Aorta (tissue), 5 donors: ENCODE measurements at places on chromosomes 7 and 10.
A peak's percentile ranks its signal among the peaks of the same experiment; 100 is the strongest.

- DNase-seq = peak; percentile 44
These were observed 62.5 kb downstream of the PWWP2B start for GRCh38 chr10:132459301-132460003.

DNA sequence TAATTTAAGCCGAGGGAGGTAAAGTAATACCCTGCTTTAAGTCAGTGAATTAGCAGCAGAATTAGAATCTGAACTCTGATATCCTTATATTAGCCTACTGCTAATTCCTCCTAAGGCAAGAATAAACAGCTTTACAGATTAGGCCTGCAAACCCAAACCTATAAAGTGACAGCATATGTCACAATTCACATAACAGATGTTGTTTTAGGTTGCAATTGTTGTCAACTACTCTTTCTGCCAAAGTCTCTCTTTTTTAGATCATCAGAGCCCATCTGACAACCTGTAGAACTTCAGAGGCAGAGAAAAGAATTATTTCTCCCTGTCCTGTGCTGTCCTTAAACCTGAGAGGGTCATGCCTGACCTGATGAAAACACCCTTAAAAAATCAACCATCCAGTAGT, 167.2 kb downstream of the PRKG1 start:
- no peak for DNase-seq

GRCh38 chr10:132450825-132451505, 54.0 kb downstream of the PWWP2B start:
- peak; percentile 41 for DNase-seq

GRCh38 chr7:130648580-130648979, 20.0 kb downstream of the COPG2 start:
- DNase-seq = no peak

- DNase-seq = no peak
These were observed 130.4 kb downstream of the MAD1L1 start for GRCh38 chr7:2102375-2102723.

- DNase-seq = no peak
These were observed 200.0 kb downstream of the GFRA1 start for GRCh38 chr10:116073001-116073400.

- peak; percentile 80 for DNase-seq
These were observed 42.0 kb downstream of the LYZL2 start for GRCh38 chr10:30587522-30588031.

- no peak for DNase-seq
These were observed 73.0 kb upstream of the IL6 start for GRCh38 chr7:22653951-22654350.

DNA sequence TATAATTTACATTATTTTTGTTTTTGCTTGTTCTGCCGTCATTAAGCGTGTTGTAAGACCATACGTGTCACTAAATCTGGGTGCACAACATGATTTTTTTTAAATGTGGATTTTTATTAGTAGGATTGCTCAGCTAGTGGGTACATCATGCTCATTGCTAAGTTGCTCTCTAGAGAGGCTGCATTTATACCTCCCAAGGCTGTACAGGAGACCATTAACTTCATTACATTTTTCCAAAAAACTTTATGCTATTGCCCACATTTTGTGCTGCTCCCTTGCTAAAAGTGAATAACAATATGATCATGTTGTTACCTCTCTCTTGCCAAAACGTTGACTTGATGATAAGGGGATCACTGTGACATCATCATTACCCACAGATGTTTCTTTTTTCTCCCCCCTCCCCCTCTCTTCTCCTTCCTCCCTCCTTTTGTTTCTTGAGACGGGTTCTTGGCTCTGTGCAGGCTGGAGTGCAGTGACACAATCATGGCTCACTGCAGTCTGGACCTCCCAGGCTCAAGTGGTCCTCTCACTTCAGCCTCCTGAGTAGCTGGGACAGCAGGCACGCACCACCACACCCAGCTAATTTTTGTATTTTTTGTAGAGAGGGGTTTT, 65.1 kb downstream of the BMPR1A start:
- DNase-seq = no peak

GRCh38 chr10:118986815-118987790, 42.4 kb upstream of the NANOS1 start:
- no peak for DNase-seq

- DNase-seq = no peak
These were observed 23.8 kb upstream of the STARD3NL start for GRCh38 chr7:38154278-38154677.

GRCh38 chr10:129531195-129531968, 64.3 kb downstream of the MGMT start:
- DNase-seq = no peak

DNA sequence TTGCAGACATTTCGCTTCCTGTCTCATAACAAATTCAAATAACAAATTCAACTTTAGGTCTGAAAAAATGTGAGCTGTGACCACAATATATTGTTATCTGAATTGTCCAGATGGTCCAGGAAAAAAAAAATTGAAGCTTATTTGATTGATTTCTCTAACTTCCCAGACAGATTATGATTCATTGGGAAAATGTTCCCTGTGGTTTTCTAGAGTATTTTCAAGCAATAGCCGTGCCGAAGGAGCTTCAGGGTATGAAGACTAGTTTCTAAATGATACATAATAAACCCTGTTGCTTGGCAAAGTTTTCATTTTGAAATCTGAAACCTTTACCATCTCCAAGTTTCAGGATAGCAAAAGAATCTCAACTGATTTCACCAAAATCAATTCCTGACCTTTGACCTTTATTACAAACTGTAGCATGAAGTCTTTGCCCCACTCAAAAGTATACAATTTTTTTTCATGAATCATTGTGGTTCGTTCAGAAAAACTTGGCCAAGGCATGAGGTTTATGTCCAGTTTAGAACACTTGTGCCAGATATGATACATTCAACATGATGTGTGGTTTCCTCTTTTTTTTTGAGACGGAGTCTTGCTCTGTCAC, 109.9 kb downstream of the JCAD start:
- no peak for DNase-seq

GRCh38 chr7:2520131-2520760, 672 bp downstream of the LFNG start:
- DNase-seq = no peak

DNA sequence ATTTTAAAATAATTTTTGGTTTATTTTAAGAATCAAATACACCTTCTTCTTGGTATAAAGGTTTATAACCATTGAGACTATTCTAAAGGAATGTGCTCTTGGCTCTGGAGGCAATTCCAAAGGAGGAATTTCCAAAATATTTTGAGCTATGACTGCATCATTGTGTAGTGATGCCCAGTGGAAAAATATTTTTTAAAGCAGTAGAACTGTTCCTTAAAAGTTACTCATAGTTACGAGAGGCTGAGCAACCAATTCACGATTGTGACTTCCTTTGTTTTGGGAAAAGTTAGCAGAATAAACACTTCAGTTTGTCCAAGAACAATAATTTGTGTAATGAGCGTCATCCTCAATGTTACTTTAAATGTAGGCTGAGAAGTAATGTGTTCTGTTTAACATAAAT, 233.6 kb downstream of the BAMBI start:
- no peak for DNase-seq

- no peak for DNase-seq
These were observed 84.1 kb upstream of the KMT2E start for GRCh38 chr7:104929921-104930320.

DNA sequence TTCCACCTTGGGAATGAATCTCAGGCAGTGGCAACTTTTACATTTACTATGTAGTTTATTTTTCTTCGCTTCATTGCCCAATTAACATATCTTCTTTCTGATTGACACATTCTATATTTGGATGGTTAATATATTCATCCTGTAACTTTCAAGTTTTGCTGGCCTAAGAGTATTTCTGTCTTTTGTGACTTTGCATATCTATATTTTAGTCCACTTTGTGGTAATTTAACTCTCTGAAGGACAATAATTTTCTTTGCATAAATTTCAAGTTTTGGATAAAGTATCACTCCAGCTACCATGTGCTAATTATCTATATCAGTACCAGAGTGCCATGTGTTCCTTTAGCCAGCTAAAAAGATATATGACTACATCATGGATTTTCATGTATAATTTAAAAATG, 151.5 kb upstream of the KAT6B start:
- DNase-seq = no peak

DNA sequence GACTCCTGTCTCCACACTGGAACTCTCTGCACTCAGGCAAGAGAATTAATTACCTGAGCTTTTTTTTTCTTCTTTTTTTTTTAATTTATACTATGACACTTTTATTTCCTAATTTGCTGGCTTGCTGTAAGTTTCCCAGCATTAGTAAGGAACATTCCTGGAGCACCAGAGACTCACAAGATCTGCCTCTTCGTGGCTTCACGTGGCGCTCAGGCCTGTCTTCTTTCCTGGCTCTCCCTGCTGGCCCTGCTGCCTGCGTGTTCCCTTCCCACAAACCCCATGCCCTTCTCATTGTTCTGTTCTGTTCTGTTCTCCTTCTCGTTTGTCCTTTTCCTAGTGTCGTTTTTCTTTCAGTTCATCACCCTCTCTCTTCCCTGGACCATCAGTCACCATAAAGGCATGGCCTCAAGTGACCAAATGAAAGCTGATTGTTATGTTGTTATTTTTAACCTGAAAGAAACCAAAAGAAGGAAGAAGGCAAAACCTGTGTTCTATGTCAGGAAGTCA, 591.6 kb upstream of the PFKP start:
- no peak for DNase-seq

GRCh38 chr10:102473445-102474331, 22.3 kb upstream of the C10orf95 start:
- no peak for DNase-seq

DNA sequence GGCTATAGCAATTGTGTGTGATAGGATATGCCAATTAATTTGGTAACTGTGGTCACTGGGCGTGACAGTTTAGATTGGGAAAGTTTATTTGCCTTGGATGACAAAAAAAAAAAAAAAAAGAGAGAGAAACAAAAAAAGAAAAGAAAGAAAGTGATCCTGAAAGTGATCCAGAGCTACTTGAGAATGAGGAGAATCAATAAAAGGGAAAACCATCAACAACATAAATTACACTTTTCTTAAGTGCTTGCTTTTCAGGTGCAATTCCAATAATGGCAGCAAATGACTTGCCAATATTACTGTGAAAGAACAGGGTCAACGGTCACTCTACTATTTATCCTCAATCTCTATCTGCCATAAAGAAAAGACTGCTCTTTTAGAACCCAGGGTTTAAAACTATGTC, 191.8 kb upstream of the SEMA3C start:
- DNase-seq = no peak

- no peak for DNase-seq
These were observed 7.3 kb downstream of the EEPD1 start for GRCh38 chr7:36160313-36160712.

- no peak for DNase-seq
These were observed 51.3 kb downstream of the POLL start for GRCh38 chr10:101536800-101537199.

- DNase-seq = no peak
These were observed 25.4 kb downstream of the ANKRD61 start for GRCh38 chr7:6056616-6057015.
